ENCODE measurements at places on chromosomes 13 and 19. TPM values are rescaled to one million over a fixed set of nuclear protein-coding genes. Genes with fewer than 3 reads are reported as not detected.

The ATP8A2 gene
- total RNA-seq, result not detected

The SCN1B gene
- total RNA-seq, result 4.3 TPM

The SLC5A5 gene
- not detected for total RNA-seq

The ZNF730 gene
- total RNA-seq, result not detected

The PDX1 gene
- total RNA-seq, result 0.66 TPM

The SPACA4 gene
- total RNA-seq, result not detected

The FFAR3 gene
- total RNA-seq, result not detected

The SERP2 gene
- 2.3 TPM for total RNA-seq

The DHDH gene
- total RNA-seq, result not detected

The SLC17A7 gene
- not detected for total RNA-seq

The PTPRH gene
- 4.2 TPM for total RNA-seq

The TBC1D17 gene
- total RNA-seq, result 27.6 TPM

The SLC8A2 gene
- total RNA-seq, result not detected

The C3 gene
- 10,569 TPM for total RNA-seq
